Cortex of kidney (tissue), 1 donor: ENCODE measurements at places on chromosomes 11 and 22.

DNA sequence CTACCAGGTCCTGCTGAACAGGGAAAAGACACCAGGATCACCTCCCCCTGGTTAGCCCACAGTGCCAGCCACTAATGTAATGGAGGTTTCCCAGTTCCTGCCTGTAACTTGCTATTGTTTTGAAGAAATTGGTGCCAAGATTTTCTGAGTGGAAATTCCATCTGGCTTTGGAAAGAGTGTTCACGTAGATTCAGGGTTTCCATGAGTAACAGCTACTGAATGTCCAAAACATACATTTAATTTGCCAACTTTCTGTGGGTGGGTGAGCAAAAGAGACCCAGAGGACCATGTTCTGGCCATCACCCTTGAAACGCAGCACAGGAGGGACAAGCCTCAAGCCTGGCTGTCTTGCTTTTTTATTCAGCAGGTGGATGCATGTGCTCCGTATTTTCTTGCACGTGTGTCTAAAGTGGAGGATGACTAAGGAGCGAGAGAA is 8.8 kb upstream of the DKK3 start:
- DNase-seq: no peak

DNA sequence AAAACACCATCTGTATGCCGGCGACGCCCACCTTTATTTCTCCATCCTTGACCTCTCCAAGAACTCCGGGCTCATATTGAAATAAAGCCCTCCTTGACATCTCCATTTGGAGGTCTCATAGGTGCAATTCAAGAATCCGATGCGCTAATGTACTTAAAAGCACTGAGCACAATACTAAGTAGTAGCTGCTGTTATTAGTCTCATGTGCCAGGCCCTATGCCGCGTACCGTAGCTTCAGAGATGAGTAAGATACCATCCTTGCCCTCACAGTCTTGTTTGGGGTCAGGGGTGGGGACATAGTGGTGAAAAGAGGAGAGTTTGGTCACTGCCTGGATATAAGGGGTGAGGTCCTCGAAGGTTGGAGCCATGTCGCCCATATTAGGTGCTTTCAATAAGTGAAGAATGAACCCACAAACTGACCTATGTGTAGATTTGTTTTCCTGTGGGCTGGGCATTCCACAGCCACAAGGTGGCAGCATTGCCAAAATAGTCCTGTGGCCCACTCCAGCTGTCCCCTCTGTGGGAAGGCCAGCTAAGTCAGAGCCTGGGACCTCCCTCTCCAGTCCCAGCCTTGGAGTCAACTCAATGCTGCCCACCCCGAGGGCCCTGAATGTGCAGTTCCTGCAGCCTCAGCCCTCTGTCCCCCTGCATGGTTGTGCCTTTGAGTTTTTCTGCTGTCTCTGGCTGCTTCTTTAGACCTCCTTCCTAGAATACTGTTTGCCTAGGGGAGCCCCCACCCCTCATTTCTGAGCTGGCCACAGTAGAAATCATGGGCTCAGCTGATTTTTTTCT is 6.5 kb downstream of the DCPS start:
- no peak for DNase-seq

GRCh38 chr11:10058356-10058755 is 235.7 kb downstream of the SBF2 start:
- DNase-seq: no peak

GRCh38 chr22:19789406-19789805 is 28.8 kb downstream of the TBX1 start:
- DNase-seq: no peak

GRCh38 chr22:28443526-28443876 is 236.1 kb downstream of the TTC28 start:
- DNase-seq: no peak
